ENCODE measurements at places on chromosomes 6 and 20. TPM values are rescaled to one million over a fixed set of nuclear protein-coding genes. Genes with fewer than 3 reads are reported as not detected.

- no peak for DNase-seq
These were observed 29.7 kb downstream of the RPF2 start for GRCh38 chr6:111011360-111012142.

- no peak for DNase-seq
These were observed 92.2 kb downstream of the BACH2 start for GRCh38 chr6:90204327-90205056.

GRCh38 chr6:85416049-85416448 is 33.8 kb upstream of the NT5E start:
- no peak for DNase-seq

Gene PRRT1
- polyA plus RNA-seq: 0.95 TPM

DNA sequence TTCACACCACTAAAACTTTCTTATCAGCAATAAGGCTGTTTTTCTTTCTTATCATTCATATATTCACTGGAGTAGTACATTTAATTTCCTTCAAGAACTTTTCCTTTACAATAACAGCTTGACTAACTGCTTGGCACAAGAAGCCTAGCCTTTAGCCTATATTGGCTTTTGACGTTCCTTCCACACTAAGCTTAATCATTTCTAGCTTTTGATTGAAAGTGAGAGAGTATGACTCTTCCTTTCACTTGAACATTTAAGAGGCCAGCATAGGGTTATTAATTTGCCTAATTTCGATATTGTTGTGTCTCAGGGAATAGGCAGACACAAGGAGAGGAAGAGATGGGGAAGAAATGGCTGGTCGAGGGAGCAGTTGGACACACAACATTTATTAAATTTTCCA is 23.6 kb downstream of the THEMIS start:
- no peak for DNase-seq

Gene GGTLC1
- polyA plus RNA-seq: not detected

GRCh38 chr6:85975957-85976356 is 333.3 kb upstream of the SYNCRIP start:
- DNase-seq: no peak

- DNase-seq: no peak
These were observed 60.7 kb upstream of the BTN3A2 start for GRCh38 chr6:26304213-26304796.

GRCh38 chr20:34864216-34864615 is 8.4 kb downstream of the GGT7 start:
- no peak for DNase-seq

GRCh38 chr20:1920826-1921225 is 25.6 kb downstream of the SIRPA start:
- no peak for DNase-seq

Gene MDFI
- 0.76 TPM for polyA plus RNA-seq

Gene ULBP2
- polyA plus RNA-seq: 0.34 TPM

DNA sequence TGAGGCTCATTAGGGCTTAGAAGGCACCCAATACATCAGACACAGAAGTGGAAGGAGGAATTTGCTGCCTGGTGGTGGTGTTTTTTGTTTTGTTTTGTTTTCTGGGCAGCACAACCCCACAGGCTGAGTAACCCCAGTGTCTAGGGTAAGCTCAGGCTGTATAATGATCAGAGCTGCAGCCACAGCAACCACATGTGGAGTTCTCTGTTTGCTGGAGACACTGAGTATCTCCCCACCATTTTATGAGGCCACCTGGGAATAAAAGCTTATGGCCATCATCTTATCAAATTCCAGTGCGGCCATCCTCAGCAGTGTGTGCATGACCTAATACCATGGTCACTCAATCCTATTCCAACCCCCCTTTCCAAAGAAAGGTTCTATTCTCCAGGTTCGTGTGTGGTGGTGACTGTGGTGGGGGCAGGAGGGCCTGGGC is 3.4 kb upstream of the DLL1 start:
- no peak for DNase-seq

Gene STK4
- polyA plus RNA-seq: 7.9 TPM

DNA sequence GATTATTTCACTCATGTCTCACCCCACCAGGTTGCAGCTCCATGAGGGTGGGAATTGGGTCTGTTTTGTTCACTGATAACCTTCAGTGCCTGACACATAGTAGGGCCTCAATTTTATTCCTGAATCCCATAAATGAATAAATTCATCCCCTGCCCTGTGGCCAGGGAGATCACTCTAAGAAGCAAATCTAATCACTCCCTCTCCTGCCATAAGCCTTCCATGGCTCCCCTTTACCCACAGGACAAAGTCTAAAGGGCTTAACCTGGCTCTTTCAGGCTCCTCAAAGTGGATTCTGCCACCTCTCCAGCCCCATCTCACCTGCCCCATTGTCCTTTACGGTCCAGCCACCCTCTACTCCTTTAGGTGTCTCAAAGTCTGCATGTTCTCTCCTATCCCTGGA is 141.8 kb upstream of the PTPN1 start:
- no peak for DNase-seq

All from heart left ventricle (tissue), 16 donors.